ENCODE measurements at places on chromosomes 6 and 20.

DNA sequence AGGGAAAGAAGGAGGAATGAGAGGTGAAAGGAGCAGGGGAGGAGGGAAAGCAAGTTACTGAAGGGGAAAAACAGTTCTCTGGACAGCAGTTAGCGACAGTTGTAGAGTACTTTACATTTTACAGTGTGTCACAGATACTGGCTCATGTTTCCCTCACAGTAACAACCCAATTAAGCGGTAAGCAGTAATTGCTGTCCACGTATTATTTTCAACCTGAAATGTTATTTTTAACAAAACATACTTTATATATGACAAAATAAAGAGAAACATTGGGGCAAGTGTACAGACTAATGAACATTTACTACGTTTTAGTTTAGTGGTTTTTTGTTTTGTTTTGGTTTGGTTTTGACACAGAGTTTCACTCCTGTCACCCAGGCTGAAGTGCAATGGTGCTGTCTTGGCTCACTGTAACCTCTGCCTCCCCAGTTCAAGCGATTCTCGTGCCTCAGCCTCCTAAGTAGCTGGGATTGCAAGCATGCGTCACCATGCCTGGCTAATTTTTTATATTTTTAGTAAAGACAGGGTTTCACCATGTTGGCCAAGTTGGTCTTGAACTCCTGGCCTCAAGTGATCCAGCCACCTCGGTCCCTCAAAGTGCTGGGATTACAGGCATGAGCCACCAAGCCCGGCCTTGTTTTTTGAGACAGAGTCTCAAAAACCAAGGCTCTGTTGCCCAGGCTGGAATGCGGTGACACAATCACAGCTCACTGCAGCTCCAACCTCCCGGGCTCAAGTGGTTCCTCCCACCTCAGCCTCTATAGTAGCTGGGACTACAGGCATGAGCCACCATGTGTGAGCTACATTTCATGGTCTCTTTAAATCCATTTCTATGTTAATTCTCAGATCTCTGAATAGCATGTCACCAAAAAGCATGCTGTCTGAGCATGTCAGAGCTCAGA, 22.6 kb upstream of the BTN3A2 start:
- no peak for DNase-seq

- no peak for DNase-seq
These were observed 7.5 kb upstream of the OOEP start for GRCh38 chr6:73377225-73377624.

GRCh38 chr6:112296122-112296521, 41.8 kb upstream of the LAMA4 start:
- no peak for DNase-seq

DNA sequence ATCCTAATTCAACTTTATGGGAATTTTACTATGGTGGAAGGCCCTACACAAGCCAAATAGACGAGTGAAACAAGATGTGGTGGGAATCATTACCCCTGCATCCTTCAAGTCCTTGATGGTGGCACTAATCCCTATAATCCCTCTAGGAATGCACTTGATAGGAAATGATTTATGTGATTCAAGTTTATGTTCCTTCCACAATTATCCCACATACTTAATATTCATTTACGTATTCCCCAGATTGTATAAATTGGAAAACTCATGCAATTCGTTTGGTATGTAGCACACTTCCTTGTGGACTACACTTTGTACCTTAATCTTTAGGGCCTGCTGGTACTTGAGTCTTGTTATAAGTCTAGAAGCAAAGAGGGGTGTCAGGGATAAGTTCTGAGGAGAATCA, 40.8 kb downstream of the PKIB start:
- no peak for DNase-seq

DNA sequence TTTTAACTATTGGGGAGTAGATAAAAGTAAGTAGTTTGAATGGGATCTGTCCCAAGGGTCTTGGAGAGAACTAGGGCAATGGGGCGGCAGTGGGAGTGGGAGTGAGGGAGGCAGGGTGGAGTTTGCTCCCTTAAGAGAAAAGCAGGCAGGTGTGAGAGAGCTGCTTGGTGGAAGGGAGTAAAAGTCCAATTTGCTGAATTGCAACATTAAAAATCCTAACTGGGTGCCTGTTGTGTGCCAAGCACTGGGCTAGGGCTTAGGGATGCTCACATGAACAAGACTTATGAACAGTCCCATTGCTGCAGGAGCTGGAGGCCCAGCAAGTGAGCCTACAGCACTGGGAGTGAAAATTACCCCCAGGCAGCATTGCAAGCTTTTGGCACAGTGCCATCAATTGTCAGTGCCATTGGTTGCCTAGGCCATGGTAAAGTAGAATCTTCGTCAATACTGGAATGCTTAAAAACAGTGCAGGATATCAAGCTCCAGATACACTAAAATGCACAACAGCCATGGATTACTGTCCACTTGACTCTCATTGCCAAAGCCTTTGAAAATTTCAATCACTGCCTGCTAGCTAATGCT, 277.7 kb upstream of the JARID2 start:
- no peak for DNase-seq

DNA sequence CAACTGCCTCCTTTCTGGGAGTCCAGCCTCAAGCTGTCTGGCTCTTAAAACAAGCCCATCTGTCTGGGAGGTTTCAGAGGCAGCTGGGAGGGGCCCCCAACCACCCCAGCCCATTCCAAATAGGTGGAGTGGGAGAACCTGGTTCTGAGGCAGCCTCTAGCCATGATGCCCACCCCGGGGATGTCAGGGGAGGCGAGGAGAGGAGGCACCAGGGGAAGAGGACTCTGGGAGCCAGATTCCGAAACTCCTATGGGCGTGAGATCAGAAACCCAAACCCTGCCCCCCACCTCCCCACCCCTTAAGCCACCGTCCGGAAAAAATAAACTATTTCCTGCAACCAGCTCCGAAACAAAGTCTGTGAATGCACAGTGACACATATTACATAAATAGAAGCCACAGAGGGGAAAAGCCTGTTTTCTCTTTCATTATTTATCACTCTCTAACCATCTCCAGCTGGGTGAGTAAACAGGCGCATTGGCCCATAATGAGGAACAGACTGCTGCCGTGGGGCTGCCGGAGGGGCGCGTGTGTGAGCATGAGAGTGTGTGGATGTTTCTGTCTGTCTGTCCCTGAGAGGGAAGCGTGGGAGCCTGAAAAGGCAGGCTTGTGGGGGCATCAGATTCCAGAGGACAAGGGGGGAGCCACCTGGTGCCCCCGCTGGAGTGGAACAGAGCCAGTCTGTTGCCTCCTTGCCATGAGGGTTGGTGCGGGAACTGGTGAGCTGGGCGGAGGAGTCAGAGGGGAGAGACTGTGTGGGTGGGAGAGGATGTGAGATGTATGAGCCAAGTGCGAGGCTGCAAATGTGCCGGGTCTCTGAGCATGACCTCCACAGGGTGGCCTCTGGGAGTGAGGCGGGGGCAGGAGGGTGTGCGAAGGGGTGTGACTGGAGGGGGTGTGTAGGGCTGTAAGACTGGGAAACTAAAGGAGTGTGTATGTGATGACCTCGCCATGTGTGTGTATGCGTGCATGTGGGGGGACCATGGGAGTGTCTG, 14.3 kb upstream of the FOXP4 start:
- peak; percentile 26 for DNase-seq

DNA sequence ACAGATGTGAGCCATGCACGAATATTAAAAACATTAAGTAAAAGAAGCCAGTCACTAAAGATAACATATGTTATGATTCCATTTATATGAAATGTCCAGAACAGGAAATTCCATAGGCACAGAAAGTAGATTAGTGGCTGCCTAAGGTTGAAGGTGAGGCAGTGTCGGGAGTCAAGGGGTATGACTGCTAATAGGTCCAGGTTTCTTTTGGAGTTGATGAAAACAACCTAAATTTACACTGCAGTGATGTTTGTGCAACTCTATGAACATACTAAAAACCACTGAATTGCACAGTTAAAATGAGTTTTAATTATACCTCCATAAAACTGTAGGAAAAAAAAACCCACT, 14.4 kb downstream of the SRPK1 start:
- no peak for DNase-seq

- no peak for DNase-seq
These were observed 68.1 kb upstream of the TOP1 start for GRCh38 chr20:40960521-40960956.

GRCh38 chr6:49151957-49152356, 311.1 kb downstream of the MMUT start:
- no peak for DNase-seq

DNA sequence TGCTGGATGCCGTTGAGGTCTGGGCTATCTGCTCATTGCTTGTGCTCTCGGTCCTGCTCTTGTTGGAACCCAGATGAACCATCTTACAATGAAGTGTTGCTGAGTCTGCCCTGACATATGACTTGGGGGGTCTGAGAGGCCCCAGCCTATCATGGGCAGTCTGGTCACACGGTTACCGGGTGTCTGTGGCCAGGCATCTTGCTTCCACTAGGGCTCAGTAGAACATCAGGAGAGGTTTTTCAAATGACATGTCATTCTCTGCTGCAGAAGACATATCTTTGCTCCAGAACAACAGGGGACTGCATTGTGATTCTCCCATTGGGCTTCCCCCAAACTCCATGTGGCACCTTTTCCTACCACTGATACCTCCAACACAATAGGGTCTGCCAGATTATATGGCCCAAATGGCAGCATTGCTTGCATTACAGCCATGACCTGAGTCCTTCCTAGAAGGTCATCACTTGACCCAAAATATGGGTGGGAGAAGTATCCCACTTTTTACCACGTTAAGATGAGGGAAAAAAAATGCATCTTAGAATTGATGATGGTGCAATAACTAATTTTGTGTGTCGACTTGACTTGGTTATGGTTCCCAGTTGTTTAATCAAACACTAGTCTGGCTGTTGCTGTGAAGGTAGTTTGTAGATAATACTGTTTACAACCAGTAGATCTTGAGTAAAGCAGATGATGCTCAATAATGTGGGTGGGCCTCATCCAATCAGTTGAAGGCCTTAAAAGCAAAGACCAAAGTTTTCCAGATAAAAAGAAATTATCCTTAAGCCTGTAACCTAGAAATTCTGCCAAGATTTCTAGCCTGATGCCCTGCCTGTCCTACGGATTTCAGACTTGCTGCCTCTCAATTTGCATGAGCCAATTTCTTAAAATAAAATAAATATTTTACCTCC, 241.0 kb downstream of the QKI start:
- DNase-seq = no peak
